ENCODE measurements at places on chromosomes 2 and 18.

DNA sequence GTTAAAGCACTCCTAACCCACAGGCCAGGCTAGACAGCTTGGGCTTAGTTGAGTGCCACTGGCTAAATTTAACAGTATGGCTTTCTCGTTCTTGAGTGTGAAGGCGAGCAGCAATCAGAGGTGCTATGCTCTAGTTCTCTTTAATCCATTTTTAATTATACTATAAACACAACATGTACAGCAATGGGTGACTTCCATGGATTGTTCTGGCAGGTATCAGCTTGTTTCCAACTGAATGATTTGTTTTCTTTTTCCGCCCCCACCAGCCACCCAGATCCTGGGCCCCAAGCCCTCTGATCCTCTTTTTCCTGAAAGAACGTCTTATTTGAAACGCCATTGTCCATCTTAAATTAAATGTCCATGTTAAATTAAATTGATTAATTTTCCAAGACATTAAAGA lies 244.8 kb downstream of the IKZF2 start:
- DNase-seq, result no peak

DNA sequence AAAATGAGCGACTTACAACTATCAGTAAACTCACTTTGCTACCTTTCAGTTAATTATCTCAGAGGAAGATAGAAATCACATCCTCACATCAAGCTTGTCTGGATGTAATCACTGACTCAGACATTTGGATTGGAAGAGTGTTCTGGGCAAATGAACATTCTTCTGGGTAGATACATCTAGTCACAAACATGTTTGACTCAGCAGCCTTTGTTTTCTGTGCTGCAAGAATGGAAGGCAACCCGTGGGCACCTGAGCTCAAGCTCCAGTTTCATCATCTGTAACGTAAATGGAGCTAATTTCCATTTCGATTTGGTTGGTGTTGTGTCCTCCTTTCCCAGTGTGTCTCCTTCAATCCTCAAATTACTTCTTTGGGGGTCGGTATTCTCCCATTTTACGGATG lies 58.5 kb downstream of the ACAA2 start:
- no peak for DNase-seq

DNA sequence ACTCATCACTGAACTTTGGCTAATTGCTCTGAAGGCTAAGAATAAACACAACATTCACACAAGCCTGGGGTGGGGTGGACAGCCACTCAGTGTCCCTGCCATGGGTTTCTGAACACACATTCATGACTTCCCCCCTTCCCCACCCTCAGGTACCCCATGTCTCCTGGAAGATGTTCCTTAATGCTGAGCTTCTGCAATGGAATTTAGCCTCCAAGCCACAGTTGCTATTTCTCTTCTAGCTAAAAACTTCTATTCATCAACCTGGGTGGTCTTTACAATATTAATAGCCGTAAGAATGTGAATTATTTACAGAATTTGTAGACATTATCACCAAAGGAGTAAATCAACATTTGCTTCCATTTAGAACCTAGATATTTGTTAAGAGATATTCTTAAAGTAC lies 175.1 kb downstream of the ACKR3 start:
- no peak for DNase-seq

- no peak for DNase-seq
Measured at GRCh38 chr18:6056171-6056910, 161.0 kb upstream of the TMEM200C start.

- DNase-seq, result no peak
Measured at GRCh38 chr18:31595121-31595771, 3.6 kb downstream of the TTR start.

DNA sequence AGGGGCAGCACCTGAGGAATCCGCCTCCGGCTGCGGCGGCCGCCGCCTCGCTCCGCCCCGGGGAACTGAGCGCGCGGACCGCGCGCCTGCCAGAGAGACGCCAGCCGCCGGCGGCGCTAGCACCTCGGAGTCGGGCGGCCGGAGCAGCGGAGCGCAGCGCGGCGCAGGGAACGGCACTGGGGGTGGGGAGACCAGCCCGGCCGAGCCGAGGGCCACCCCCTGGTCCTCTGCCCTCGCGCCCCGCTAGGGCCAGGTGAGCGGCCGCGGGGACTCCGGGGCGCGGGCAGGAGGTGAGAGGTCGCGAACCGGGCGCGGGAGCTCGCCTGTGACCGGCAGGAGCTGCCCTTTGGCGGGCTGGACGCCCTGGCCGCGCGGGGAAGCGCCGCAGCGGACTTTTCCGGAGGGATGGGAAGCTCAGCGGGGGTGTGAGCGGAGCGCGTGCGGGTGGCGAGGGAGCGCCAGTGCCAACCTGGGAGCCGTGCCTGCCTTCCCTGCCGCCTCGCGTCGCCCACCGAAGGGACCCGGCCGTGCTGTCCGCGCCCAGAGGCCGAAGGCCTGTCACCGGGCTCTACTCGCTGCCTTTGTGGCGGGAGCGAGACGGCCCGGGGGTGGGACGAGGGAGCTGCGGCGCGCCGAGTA lies at the start of gene GREB1L:
Gene GREB1L (plus strand): TSS at position 92 of the 639 bp plus-strand sequence. CDS start 141,287 bp downstream, outside the sequence.
- DNase-seq, result no peak

DNA sequence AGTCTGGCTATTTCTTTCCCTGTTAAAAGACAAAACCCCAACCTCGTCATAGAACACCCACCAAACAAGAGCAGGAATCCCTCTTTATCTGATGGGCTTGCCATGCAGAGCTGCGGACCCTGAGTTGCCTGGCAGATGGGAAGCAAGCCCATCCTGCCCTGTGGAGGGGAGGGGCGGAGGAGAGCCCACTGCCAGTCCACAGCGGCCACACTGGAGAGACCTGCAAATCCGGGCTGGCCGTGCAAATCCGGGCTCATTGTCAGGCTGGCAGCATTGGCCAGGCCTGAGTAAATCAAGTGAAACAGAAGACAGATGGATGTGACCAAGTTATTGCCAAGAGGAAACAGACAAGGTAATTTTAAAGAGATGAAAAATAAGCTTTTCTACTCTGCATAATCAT lies 22.0 kb downstream of the MYL12B start:
- no peak for DNase-seq

DNA sequence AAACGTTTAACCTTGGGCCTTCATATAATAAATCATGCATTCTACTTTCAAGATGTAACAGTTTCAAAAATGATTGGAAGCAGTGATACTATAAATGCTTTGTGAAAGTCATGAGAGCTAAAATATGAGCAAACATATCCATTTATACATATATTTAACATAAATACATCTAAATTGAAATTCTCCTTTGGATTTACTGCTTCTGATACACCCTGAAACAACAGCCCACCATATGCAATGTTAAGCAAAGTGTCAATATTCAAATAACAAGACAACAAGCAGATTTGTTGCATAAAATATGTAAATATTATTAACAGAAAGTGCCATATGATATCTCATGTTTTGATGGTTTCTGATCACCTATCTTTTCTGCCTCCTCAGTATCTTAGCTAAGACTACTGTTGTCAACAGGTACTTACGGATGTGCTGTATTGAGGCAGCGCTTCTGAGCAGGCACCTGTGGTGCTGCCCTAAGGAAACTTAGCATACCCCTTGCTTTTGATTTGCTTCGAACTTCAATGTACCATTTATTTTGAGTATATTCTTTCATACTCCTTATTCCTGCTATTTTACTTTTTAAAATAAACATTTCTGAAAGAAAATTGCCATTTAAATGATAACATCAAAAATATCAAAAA lies 6.1 kb downstream of the FIGN start:
- DNase-seq, result no peak

DNA sequence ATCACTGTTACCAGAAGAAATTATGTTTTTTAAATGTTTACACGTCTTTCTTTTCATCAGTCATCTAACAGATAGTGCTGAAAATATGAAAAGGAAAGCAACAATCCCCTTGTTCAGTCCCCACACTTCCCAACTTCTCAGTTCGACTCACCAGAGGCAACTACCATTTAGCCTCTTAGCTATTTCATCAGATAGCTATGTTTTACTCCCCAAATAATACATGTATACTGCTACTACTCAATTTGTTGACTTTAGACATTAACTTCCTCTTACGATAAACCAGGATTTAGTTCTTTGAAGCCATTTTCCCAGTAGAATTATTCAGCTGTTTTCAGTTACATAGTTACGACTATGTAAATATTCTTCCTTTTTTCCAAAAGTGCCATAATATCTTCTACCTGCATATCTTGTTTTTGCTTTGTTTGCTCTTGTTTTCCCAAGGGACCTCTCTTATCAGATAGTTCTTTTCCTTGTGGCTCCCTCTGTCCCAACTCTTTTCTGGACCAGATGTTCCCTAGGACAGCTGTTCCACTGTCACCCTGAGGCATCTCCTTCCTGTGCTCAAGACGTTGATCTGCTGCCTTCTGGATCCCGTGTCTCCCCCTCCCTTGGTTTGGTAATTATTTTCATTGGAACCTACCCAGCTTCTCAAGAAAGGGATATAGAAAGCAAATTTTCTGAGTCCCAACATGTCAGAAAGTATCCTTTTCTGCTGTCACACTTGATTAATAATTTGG lies 289.3 kb upstream of the TANK start:
- no peak for DNase-seq

GRCh38 chr2:240460253-240460711 lies 24.8 kb downstream of the GPC1 start:
- no peak for DNase-seq

DNA sequence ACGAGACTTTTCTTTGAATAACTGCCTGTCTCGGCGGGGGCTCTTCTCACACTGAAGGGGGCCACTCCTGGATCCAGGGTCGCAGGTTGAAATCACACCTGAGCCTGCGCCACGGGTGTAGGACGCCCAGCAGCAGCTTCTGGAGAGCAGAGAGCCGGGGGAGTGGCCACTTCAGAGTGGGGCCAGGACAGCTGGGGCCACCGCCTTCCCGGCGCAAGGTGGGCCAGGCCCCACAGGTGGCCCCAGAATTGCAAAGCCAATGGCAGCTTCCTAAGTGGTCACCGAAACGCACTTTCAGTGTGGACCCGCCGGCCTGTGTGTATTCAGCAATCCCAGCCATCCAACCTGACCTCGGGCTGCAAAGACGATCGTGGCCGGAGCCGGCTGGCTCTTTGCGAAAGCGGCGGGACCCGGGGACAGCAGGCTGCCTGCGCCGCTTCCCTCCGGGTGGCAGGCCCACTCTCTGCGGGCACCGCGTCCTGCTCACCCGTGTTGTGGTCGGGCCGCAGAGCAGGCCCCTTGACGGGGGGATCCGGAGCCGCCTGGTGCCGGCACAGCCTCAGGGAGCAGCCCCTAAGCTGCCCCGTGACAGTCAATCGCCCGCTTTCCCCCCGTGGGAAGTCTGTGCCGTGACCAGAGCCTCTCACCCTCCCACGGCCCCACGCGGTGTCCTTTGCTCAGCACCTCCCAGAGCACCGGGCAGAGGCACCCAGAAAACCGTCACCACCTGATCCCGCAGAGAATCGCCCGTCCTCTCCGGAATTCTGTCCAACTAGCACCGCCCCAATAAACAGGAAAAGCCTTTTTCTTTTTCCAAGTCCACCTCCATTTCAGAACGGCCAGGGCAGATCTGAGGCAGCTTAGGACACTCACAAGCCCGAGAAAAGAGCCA lies 144.7 kb downstream of the ZNF516 start:
- no peak for DNase-seq

- no peak for DNase-seq
Measured at GRCh38 chr18:36265015-36265414, 32.5 kb upstream of the FHOD3 start.

DNA sequence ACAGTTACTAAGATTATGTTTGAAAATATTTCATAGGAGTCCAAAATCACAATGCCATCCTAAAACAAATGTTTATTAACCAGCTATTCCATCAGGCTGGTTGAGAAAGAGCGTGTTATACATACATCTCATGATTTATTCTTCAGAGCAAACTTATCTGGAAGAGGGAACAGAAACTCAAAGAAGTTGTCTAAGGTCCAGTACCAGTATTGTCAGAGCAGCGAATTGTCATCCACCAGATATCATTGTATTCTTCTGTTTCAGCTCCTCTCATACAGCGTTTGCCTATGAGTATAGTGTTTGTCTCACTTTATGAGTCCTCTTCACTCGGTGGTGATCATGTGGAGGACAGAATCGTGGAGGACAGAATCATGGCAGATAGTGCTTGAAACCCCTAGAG lies 238.2 kb downstream of the OSR1 start:
- no peak for DNase-seq

GRCh38 chr2:226447338-226448300 lies 352.0 kb downstream of the IRS1 start:
- no peak for DNase-seq

DNA sequence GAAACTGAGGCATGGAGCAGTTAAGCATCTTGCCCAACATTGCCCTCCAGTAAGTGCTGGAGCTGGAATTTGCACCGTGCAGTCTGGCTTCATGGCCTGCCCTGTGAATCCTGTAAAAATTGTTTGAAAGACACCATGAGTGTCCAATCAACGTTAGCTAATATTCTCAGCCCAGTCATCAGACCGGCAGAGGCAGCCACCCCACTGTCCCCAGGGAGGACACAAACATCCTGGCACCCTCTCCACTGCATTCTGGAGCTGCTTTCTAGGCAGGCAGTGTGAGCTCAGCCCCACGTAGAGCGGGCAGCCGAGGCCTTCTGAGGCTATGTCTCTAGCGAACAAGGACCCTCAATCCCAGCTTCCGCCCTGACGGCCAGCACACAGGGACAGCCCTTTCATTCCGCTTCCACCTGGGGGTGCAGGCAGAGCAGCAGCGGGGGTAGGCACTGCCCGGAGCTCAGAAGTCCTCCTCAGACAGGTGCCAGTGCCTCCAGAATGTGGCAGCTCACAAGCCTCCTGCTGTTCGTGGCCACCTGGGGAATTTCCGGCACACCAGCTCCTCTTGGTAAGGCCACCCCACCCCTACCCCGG lies 1.3 kb downstream of the PROC start:
- DNase-seq, result no peak

DNA sequence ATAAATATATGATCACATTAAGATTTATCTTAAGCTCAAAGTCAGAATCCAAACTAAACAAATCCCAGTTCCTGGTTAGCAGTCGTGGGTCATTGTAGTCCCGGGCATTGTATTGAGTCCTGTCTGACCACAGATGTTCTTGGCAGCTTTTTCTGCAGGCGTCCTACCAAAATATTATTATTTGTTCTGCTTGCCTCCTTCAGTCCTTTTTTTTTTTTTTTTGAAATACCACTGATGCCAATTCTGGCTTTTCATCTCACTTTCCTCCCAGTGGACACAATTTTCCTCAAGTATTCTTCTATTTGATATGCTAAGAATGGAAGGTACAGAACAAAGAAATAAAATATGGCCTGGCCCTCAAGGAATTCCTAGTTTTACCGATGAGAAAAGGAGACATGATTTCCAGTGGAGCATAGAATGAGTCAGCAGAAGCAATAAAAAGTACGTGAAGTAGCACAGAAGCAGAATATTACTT lies 151.6 kb downstream of the CSRNP3 start:
- no peak for DNase-seq

GRCh38 chr2:148599109-148599991 lies 45.2 kb upstream of the EPC2 start:
- DNase-seq, result no peak
